ENCODE measurements at places on chromosomes 13 and 19. TPM values are rescaled to one million over a fixed set of nuclear protein-coding genes. Genes with fewer than 3 reads are reported as not detected.

The FCHO1 gene
- total RNA-seq, result 6.1 TPM

The KLK12 gene
- not detected for total RNA-seq

DNA sequence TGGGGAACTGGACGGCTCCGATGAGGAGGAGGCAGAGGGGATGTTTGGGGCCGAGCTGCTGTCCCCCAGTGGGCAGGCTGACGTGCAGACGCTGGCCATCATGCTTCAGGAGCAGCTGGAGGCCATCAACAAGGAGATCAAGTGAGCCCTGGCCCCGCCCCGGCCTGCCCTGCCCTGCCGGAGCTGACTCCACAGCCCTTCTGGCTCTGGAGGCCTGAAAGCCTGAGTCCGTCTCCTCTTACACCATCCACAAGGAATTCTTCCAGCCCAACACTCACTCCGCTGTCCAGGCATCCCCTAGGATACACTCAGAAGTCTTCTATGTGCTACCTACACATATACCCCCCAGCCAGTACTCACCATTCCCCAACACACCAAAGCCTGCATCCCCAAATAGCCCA lies 17.4 kb downstream of the PPFIA3 start:
- no peak for DNase-seq

DNA sequence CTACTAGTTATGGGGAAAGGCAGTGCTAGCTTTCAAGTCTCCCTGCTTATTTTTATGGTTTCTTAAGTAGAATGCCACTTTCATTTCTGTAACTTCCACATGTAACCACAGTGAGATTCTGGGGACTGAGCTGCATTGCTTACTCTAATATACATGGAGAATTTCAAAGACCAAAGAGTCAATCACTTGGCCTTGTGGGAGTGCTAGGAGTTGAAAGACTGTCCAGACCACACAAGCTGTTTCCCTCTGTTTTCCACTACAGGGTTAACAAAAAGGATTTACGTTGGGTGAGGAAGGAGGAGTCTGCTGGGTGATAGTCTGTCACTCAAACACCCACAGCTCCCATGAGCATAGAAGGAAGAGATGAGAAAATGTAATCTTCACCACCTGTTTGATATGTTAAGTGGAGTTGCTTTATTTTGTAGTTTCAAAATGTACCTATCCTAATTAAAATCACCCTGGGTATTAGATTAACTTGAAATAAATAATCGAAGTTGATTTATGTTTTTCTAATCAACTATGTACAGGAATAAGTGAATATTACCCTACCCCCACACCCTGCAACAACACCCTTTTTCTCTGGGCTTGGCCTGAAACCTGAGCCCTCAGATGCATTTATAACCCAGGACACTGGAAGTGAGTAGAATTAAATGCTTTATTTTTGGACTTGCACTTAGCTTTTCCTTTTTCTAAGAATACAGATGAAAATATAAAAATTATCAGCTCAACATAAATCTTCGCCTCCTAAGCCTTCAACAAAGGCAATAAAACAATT lies 225.8 kb upstream of the SLC10A2 start:
- DNase-seq, result no peak

DNA sequence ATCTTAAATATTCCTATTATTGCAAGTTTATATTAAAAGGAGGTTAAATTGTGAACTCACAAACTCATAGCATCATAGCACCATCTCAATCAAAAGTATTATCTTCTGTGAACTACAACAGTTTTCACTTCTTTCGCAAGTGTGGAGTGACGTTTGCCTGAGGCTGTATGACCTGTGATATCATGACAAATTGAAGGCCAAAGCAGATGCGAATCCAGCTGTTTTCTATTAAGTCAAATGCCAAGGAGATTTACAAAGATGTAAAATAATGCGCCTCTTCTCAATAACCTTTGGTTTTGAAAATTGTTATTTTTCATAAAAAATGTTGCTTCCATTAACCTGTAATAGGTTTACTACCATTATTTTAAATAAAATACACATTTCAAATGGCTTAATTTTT lies 7.6 kb upstream of the PEG3 start:
- DNase-seq, result no peak

GRCh38 chr19:29449371-29449770 lies 76.4 kb upstream of the VSTM2B start:
- no peak for DNase-seq

DNA sequence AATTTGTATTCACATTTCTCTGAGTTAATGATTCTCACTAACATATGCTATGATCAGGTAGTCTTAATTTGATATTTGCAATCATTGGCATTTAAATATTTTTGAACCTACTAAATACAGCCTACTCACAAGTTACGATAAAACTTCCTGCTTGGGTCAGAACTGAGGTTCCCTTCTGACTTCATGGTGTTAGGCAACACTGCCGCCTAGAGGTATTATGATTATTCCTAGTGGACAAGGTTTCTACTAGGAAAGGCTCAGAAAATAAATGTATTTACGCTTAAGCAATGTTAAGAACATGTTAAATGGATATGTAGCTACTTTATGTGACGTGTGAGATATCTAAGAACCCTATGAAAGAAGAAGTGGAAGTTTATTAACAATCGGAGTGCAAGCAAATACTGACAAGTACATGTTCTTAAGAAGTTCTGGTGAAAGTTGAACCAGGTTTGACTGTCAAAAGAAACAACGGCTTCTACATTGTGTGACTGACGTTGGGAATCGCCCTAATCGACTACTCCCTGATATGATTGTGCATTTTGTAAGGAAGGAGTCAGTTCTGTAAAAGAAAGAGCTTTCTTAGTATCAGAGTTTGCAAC lies 1395.8 kb downstream of the SLITRK5 start:
- DNase-seq, result no peak

The FAM216B gene
- not detected for total RNA-seq

- no peak for DNase-seq
Measured at GRCh38 chr13:54301085-54301484, 1272.5 kb downstream of the OLFM4 start.

The KLF2 gene
- total RNA-seq, result 105 TPM

The POU4F1 gene
- total RNA-seq, result not detected

The POGLUT2 gene
- 5.2 TPM for total RNA-seq

GRCh38 chr13:108929532-108930206 lies 300.3 kb downstream of the MYO16 start:
- DNase-seq, result no peak

DNA sequence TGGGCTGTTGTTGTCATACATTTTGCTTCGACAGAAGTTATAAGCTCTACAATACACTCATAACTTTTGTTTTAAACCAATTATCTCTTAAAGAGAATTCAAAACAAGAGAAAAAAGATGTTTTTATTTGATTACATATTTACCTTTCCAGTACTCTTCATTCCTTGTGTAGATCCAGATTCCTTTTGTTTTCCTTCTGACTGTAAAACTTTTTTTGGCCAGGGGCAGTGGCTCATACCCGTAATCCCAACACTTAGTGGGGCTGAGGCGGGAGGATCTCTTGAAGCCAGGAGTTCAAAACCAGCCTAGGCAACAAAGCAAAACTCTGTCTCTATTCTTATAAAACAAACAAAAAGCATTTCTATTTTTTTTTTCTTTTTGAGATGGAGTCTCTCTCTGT lies 21.7 kb downstream of the LPAR6 start:
- no peak for DNase-seq

GRCh38 chr13:43611281-43612273 lies 175.2 kb downstream of the ENOX1 start:
- DNase-seq, result no peak

The LYPD5 gene
- total RNA-seq, result 1.4 TPM

DNA sequence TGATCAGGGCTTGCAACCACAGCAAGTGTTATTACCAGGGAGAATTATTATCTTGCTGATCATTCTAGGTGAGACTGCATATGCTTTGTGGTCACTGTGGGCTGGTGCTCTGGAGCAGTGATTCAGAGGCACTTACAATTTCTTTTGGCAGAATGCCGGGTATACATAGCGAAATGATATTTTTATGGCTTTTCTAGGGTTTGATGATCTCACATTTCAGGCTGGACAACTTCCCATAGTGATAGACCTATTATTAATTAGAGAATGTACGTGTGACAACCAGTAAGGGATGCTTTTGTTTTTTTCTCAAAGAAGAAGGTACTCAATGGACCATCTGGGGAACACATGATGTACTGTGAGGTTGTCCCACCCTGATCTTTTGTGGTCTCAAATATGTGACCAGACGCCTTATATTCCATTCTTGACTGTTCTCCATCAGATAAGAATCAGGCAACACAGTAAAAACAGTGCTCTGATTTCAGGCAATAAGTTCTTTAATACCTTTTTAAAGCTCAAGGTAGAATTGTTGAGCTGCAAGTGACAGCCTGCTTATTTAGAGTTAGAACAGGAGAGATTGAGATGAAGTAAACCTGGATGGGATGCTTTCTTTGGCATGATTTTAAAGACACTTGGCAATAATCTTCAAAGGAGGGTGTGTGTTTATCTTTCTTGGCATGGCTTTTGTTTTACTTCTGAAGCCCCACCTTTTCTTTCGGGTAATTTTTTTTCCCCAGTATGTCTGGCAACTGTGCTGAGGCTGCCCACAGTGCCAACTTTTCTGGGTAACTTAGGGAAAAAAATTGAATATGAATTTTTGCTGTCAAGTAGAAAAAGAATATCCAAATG lies 27.4 kb upstream of the SCEL start:
- no peak for DNase-seq

GRCh38 chr13:103277959-103278694 lies 211.9 kb upstream of the SLC10A2 start:
- no peak for DNase-seq

DNA sequence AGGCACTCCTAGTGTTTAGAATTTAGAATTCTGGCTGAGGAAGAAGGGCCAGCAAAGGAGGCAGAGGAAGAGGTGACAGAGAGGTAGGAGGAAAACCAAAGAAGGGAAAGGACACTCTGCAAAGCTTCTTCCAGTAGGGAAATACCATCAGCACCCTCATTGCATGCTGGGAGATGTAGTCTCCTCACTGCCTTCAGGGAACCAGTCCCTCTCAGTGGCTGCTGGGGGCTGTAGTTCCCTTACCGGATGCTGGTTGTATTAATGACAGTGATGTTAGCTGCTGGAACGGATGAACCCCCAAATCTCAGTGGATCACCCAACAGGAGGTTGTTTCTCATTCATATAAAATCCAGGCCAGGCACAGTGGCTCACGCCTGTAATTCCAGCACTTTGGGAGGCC lies 10.1 kb downstream of the GRIN2D start:
- DNase-seq, result no peak

The LPAR6 gene
- total RNA-seq, result 55.0 TPM

DNA sequence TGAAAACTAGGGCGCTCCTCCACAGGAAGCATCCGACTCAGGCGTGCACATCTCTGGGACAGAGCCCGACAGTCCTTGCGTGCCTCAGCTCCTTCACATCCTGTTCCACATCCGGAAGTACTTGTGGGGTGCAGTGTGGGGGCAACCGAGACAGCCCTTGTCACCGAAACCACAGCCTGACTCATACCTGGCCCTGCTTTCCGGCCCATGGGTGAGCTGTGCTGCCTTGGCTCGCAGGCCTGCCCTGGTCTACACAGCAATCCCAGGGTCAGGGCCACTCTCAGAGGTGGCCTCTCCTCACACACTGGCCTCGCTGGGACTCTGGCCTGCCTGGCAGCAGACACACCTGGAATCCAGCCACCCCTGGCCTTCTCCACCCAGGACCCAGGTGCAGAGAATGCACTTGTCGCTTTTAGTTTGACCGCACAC lies 100.4 kb downstream of the STK24 start:
- peak; percentile 64 for DNase-seq

DNA sequence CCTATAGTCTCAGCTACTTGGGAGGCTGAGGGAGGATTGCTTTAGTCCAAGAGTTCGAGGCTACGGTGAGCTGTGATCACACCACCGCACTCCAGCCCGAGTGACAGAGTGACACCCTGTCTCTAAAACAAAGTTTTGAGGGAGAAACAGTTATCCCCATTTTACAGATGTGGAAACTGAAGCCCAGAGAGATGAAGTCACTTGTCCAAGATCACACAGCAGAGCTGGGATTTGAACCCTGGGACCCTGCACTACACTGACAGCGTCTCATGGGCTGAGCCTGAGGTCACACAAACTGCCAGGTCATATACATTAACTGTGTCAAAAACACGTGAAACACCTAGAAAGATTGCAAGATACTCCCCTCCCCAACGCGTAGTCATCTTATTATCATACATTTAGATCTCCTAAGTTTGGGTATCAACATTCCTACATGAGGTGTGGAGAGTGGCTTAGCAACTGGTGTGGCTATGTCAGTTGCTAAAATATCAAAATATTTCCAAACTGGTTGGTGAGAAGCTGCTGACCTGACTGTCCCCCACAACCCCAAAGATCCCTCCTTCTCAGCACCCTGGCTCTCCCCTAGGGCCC lies 8.2 kb downstream of the FCGBP start:
- DNase-seq, result no peak

The ZNF575 gene
- 5.3 TPM for total RNA-seq

GRCh38 chr13:62578402-62578801 lies 1162.8 kb upstream of the PCDH20 start:
- DNase-seq, result no peak

GRCh38 chr13:95099541-95099940 lies 201.7 kb downstream of the ABCC4 start:
- DNase-seq, result no peak

DNA sequence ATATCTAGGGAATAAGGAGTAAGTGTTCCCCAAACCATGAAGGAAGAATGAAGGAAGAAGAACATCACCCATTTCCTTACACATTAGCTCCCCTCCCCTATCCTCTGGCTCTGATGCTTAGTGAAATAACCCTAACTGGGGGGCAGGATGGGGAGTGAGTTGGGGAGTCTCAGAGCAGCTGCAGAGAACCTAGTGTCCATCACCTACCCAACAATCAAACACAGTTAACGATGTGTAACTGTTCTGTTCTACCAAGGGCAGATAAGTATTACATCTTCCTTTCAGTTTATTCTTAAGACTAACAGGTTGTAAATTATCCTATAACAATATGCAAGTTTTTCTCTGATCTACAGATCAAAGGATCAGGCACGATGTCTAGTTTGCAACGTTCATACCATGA lies 12.8 kb downstream of the ELF1 start:
- DNase-seq, result no peak

The VSTM2B gene
- not detected for total RNA-seq

The IGSF23 gene
- total RNA-seq, result not detected

DNA sequence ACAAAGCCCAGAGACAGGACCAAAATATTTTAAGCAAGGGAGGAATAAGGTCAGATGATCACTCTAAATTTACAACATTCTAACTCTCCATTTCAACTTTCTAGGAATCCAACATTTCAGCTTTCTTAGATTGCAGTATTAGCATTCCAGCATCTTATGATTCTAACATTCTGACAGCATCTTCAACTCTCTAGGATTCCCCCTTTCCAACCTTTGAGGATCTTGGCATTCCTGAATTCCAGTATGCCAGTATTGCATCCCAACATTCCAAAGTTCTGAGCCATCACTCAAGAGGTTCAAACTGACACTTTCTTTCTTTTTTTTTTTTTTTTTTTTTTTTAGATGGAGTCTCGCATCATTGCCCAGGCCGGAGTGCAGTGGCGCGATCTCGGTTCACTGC lies 13.8 kb downstream of the TGFB1 start:
- DNase-seq, result no peak

DNA sequence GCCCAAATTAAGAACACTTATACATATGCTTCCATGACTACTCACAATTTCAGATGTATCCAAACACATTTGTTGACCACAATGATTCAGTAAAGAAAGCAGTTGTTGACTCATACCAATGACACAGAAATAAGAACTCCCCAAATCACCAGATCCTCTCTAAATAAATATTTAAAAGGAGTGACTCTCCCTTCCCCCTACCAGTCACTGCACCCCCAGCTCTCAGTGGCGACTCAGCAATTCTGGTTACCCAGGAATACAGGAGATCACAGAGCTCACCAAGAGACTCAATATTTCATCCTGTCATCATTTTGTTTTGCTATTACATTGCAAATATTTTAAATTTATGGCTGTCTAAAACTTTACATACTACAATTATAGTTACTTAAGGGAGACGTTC lies 131.5 kb downstream of the RGCC start:
- no peak for DNase-seq

- DNase-seq, result no peak
Measured at GRCh38 chr19:55552206-55552605, 6.9 kb upstream of the SBK3 start.
